Prostate gland (tissue), 2 donors: ENCODE measurements at places on chromosomes 12 and 14.

- DNase-seq, result no peak
These were observed 4.5 kb downstream of the OR10AD1 start for GRCh38 chr12:48198672-48198971.

- no peak for DNase-seq
These were observed 13.0 kb upstream of the TPCN1 start for GRCh38 chr12:113208041-113208934.

DNA sequence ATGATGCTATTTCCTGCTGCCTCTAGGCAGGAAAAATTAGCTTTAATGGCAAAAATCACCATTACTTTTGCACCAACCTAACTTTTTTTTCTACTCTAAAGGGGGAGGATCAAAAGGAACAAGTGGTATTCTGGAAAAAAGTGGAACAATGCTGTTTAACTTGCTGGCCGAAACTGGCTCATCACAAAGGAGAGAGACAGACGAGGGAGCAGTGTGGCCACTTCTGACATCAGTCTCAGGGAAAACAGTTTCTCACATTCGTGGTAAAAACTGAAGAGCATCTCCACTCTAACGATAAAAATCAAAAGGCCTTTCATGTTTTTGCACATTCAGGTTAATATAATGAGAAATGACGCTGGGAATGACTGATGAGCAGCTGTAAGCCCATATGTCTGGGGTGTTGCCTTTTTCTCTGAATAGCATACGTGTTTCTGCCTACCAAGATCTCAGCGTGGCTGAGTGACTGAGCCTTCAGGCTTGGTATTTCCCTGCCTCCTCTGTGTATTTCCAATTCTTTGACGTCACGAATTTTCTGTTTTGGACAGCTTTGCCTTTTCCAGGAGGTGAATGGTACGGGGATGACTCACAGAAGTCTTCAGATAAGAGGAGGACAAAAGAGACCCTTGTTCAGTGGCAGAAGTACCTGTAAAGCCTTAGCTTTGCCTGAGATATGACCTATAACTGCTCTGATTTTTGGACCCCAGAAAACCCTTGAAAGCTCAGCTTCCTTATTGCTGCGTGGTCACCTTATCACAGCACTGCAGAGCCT is 358.8 kb downstream of the GLT1D1 start:
- DNase-seq, result no peak

GRCh38 chr14:23006188-23006534 is 3.8 kb downstream of the C14orf93 start:
- no peak for DNase-seq

GRCh38 chr12:56151672-56152131 is 685 bp upstream of the MYL6B start:
- peak; percentile 62 for DNase-seq

- no peak for DNase-seq
These were observed 130.5 kb downstream of the ACSS3 start for GRCh38 chr12:81208187-81208911.

DNA sequence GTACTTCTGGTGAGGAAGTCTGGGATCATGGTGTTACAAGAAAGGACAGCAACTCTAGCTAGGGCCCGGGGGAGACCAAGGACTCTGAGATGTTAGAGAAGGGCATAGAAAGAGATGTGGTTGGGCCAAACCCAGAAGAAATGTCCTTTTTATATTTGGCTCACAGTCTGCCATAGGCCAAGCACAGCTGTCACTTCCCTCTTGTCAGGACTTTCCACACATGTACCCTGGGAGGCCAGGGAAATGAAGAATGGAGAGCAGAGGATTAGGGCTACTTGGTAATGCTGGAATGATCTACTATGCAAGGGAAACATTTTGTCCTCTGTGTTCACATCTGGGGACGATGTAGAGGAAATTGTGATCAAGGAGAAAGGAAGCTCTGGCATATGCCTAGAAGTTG is 9.2 kb downstream of the MYO1A start:
- no peak for DNase-seq

DNA sequence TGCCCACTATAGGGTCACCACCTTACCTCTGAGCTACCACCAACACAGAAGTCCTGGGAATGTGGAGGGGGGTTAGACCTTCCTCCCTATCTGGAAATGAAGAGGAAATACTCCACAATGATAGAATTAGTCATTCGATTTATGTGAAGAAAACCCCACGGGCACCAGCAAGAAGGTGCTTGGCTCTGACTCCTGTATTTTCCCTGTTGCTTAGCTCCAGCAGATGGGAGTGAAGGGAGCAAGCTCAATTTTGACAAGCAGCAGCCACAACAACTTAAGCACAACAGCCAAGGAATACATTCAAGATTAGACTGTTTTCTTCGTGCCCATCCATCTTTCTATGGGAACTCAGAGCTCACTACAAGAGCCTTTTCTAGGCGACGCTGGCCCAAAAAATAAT is 191.7 kb downstream of the SPTSSA start:
- no peak for DNase-seq

DNA sequence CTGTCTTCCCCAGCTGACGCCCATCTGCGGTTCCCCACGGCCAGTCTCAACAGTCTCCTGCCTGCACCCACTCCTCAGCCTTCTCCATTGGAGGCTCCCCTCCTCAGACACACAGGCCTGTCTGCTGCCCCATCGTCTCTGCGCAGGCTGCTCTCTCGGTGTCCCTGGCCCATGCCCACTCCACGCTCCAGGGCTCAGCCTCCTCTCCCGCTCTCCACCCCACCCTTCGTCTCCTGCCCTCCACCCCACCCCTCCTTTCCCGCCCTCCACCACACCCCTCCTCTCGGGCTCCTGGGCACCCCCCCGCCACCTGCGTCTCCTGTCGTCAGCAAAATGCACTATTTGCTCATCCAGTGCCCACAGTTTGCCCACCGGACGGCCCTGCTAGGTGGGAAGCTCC is 119.6 kb upstream of the DIO3 start:
- DNase-seq, result no peak

DNA sequence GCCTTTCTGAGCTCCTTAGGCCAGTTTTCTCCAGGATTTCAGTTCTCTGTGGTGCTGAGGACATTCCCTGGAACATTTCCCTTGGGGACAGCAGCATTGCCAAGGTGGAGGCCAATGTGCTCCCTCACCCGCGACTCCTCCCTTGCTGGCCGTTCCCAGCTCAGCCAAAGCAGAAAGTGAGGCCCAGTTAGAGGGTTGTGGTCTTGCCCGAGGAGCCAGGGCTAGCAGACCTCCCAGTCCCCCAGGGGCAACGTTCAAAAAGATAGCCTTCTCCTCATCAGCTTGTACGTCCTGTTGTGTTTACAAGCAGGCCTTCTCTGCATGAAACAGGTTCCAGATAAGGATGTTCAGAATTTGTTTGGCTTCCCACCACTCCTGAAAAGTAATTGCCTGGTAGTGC is 78.4 kb downstream of the SSPN start:
- no peak for DNase-seq

- no peak for DNase-seq
These were observed 501.6 kb downstream of the SLC6A15 start for GRCh38 chr12:84411031-84411430.

GRCh38 chr12:93166541-93167307 is 211.0 kb upstream of the NUDT4 start:
- DNase-seq, result no peak

- DNase-seq, result peak; percentile 75
These were observed 42.0 kb upstream of the GPR68 start for GRCh38 chr14:91286530-91286937.

GRCh38 chr12:4957761-4958160 is 48.1 kb downstream of the KCNA1 start:
- no peak for DNase-seq

- no peak for DNase-seq
These were observed 211.8 kb downstream of the PPM1H start for GRCh38 chr12:62722971-62723680.

- no peak for DNase-seq
These were observed 139.9 kb upstream of the G2E3 start for GRCh38 chr14:30419037-30419436.

DNA sequence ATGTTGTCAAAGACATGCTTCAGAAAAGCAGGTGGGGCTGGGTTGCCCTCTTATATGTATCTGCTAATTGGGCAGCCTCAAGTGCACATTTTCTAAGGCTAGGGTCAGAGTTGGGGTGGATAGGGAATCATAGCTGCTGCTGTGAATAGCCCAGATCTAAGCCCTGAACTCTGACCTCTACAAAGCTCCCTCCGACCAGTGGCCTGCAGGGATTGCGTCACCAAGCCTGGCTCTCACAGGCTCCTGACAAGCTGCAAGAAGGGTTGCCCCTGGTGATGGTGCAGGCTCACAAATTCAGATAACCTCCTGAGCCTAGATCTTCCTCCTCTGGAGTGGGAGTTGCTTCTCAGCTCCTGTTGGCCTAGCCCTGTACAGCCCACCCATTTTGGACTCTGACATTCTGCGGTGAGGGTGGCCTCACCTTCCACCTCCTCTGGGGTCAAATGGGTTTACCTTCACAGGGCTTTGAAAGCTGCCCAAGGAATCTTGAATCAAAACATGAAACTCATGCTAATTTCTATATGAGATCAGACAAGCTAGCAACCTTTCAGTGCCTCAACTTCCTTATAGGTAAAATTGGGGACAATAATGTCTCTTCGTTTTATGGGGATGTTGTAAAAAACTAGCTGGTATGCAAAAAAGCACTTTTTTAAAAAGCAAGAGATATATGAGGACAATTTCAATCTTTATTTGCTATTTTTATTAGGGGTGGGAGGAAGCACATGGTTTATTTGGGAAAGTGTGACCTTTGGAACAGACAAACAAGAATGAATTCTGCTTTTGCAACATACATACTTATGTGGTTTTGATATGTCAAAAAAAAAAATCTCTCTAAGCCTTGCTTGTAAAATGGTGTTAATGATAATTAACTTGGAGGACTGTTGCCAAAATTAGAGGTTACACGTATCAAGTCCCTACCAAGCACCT is 4.9 kb upstream of the SUSD6 start:
- DNase-seq, result no peak

DNA sequence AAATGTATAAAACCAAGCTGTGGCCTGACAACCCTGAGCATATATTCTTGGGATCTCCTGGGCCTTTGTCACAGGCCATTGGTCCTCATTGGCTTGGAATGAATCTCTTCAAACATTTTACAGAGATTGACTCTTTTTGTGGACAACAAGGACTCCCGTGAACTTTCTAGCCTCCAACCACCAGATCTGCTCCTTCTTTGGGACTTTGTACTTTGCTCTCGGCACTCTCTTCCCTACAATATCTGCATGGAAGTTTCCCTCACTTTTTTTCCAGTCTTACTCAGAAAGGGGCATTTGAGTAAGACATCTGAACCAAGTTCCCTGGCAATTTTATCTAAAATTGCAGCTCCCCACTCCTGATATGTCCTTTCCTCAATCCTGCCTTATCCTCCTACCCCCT is 158.8 kb downstream of the PHLDA1 start:
- DNase-seq, result no peak

DNA sequence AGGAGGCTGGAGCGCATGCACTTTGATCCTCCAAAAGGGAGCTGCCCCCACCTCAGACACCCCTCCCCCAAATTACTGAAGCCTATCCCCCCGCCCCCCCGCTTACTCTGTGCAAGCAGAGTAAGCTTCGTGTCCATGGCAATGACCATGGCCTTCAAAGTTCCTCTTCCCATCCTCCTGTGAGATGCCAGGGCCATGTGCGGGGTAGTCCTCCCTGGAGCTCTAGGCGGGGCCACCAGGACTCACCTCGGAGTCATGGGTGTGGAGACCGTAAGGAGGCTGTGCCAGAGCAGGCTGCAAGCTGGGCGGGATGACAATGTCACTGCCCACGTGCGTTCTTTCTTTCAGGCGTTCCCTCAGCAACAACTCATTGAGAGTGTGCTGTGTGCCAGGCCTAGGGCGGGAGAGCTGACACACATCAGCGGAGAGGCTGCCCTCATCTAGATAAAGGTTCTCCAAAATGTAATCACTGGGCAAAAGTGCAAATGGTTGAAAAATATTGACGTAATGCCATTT is 66.8 kb downstream of the C14orf132 start:
- DNase-seq, result no peak

GRCh38 chr12:119178544-119179334 is at the start of gene HSPB8:
Gene HSPB8 (plus strand): TSS chr12:119178931. CDS start chr12:119179313, 382 bp downstream.
- DNase-seq, result peak; percentile 78

DNA sequence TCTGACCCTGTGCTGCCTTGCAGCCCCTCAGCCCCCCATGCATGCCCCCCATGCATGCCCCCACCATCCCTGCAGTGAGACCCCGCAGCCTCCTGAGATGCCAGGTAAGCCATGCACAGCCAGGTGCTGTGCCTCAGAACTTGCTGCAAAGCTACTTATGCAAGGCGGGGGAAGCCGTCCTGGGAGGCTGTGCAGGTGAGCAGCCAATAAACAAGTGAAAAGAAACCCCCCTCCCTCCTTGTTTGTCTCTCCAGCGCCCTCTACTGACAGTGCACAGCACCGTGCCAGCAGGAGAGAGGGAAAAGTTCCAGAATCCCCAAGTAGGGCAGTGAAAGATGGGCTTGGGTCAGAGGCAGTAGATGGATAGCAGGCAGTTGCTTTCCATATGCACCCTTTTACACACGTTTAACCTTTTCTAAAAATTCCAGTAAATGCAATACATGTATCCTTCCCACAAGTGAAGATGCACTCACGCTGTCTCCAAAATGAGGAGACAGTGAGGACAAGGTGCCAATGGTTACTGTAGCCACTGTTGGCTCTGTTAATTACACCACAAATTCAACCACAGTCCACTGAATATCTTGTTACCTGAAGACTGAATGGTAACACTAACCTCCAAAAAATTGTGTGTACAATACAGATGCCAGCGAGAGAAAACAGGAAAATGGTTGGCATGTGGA is 18.0 kb downstream of the TNFAIP2 start:
- DNase-seq, result no peak

GRCh38 chr14:100578552-100578951 is 8.7 kb downstream of the BEGAIN start:
- DNase-seq, result no peak

GRCh38 chr12:105681341-105681740 is 350.9 kb downstream of the C12orf75 start:
- DNase-seq, result no peak

- no peak for DNase-seq
These were observed 5.0 kb upstream of the POP5 start for GRCh38 chr12:120586206-120586605.

DNA sequence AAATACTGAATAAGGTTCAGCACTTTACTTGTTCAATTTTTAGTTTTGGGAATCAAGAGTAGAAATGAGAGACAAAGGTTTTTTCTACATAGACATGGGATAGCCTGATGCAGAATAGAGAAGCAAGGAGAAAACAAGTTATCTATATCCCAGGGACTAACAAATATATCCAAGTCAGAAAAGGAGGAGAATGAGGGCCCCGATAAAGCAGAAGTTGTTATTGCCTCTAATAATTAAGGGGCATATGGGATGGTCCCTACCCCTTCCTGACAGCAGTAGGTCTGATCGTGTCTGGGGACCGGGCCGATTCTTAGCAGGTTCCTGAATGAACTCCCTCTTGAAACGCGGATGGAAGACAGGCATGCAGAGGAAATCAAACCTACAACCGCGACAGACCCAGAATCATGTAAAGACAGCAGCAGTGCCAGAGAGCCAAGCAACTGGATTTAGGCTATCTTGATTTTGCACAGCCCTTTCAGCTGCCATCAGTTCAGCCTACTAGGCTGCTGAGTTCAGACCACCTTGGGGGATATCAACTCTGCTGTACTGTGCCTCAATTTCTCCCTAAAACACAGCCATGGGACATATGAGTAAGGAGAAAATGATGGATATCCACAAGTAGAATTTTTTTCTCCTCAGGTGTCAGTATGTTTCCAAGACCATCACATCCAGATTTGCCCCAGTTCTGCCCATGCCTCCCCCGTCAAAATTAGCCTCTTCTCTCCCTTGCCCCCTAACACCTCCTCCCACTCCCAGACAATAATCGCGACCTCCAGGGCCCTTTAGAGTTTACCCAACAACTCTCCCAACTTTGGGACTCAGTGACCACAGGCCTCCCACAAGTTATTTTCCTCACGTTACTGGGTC is 706 bp downstream of the PRMT5 start:
- no peak for DNase-seq

GRCh38 chr14:105178069-105178867 is 2.8 kb downstream of the NUDT14 start:
- no peak for DNase-seq
